ENCODE measurements at places on chromosomes 16 and 17.

- peak overlapping the region; percentile 73 for H3K27ac ChIP-seq
- H3K36me3 ChIP-seq = peaks cover 3% of the 10 kb centered on the region
- no peaks in the 10 kb centered on the region for H3K27me3 ChIP-seq
- DNase-seq = no peak
- H3K4me3 ChIP-seq = no peak overlapping the region
These were observed 112.4 kb downstream of the XYLT1 start for GRCh38 chr16:17358355-17358754.

DNA sequence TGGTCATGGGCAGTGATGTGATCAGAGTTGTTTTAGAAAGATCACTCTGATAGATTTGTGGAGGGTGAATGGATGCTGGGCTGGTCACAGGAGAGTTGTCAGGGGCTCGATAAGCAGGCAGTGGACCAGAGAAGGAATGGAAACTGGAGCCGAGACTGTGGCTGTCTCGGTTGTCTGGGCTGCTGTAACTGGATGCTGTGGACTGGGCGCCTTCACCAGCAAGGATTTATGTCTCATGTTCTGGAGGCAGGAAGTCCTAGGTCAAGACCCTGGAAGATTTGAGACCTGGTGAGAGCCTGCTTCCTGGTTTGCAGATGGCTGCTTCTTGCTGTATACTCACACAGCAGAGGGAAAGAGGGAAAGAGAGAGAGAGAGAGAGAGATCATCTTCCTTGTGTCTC, 203.6 kb downstream of the HS3ST4 start:
- DNase-seq = no peak
- no peaks in the 10 kb centered on the region for H3K4me1 ChIP-seq
- no peaks in the 10 kb centered on the region for H3K27me3 ChIP-seq
- H3K36me3 ChIP-seq = no peaks in the 10 kb centered on the region
- H3K4me3 ChIP-seq = no peak overlapping the region

DNA sequence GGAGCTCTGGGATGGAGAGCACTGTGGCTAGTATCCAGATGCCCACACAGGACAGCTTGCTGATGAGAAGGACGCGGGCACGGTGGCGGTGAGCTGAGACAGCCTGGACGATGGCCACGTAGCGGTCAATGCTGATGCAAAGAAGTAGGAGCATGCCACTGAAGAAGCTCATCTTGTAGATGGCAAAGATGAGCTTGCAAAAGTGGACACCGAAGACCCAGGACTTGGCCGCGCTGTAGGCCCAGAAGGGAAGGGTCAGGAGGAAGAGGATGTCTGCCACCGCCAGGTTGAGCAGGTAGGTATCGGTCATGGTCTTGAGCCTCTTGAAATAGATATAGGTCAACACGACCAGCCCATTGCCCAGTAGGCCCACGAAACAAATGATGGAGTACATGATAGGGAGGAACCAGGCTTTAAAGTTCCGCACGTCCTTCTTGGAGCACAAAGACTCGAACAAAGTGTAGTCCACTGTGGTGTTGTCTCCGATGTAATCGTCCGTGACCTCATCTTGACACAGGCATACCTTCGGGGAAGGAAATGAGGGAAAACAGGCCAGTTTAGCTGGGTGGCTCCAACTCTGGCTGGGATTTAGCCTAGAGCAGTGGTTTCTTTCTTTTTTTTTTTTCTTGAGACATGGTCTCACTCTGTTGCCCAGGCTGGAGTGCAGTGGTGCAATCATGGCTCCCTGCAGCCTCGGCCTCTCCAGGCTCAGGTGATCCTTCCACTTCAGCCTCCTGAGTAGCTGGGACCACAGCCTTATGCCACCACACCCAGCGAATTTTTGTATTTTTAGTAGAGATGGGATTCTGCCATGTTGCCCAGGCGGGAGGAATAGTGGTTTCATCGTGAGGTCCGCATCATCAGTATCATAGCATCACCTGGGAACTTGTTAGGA, 9.7 kb downstream of the CCR7 start:
- H3K27me3 ChIP-seq = no peaks in the 10 kb centered on the region
- DNase-seq = no peak
- no peaks in the 10 kb centered on the region for H3K36me3 ChIP-seq
- H3K4me1 ChIP-seq = peaks cover 63% of the 10 kb centered on the region

DNA sequence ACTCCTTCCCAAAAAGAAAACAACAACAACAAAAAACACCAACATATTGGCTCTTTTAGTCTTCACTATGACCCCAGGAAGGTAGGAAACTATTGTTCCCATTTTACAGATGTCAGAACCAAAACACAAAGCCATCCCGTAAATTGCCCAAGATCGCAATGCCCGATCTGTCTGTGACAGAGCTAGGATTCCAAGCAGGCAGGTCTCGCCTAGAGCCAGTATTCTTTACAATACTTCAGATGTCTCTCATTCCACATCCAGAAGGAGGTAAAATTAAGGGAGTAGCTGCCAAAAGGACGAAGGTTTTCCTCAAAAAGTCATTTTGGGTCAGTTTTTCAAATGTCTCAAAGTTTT, 21.7 kb downstream of the GRB2 start:
- no peak for DNase-seq
- peaks cover 8% of the 10 kb centered on the region for H3K4me1 ChIP-seq
- no peak overlapping the region for H3K4me3 ChIP-seq
- no peaks in the 10 kb centered on the region for H3K27me3 ChIP-seq

GRCh38 chr16:58462499-58462996, 37.4 kb upstream of the NDRG4 start:
- H3K27ac ChIP-seq = no peak overlapping the region
- H3K4me3 ChIP-seq = no peak overlapping the region
- DNase-seq = no peak
- H3K36me3 ChIP-seq = no peaks in the 10 kb centered on the region
- no peaks in the 10 kb centered on the region for H3K4me1 ChIP-seq
- peaks cover 49% of the 10 kb centered on the region for H3K27me3 ChIP-seq

DNA sequence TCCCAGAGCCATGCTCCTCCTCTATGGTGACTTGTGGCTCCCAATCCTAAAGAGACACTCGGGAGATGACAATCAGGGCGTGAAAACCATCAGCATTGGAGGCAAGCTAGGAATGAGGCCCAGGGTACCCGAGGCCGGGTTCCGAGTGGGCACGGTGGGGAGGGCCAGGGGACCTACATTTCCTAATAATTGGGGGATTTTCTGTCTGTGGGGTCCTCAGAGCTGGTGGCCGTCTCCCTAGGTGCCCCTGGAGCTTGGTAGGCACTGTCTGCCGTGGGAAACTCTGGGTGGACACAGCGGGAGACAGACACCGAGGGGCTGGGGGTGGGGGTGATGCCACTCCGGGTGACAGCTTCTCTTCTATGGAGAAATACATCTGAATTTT, 312.5 kb upstream of the TNRC6C start:
- peaks cover 27% of the 10 kb centered on the region for H3K27me3 ChIP-seq
- H3K36me3 ChIP-seq = no peaks in the 10 kb centered on the region
- H3K27ac ChIP-seq = no peak overlapping the region

DNA sequence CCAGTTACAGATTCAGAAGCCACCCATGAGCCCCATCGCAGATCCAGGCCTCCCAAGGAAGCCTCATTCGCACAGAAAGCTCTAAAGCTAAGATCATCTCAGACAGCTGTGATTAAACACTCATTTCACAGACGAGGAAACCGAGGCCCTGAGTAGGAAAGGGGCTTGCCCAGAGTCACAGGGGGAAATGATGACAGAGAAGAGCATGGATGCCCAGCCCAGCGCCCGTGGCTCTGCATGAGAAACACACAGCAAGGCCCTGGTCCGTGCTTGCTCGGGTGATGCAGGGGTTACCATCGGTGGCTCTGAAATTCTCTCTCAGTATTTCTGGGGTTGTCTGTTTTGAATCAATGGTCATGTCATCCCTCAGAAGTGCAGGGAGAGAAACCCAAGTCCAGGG, 109.6 kb downstream of the C16orf78 start:
- H3K27ac ChIP-seq = no peak overlapping the region
- peaks cover 4% of the 10 kb centered on the region for H3K27me3 ChIP-seq
- H3K36me3 ChIP-seq = no peaks in the 10 kb centered on the region

DNA sequence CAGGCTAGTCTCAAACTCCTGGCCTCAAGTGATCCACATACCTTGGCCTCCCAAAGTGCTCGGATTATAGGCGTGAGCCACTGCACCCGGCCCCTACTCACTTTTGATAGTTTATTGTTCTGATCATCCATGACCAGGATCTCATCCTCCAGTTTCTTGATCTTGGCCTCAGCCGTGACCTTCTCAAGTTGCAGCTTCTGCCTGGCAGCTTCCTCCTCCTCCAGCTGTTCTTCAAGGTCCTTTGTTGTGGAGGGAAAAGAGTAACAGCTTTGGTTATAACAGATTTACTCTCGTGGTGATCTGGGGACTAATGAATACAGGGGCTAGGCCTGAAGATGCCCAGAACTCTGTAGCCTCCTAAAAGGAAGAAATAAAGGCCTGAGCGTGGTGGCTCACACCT, 89.9 kb downstream of the NDE1 start:
- H3K4me3 ChIP-seq = no peak overlapping the region
- peaks cover 7% of the 10 kb centered on the region for H3K36me3 ChIP-seq
- H3K4me1 ChIP-seq = no peaks in the 10 kb centered on the region
- no peaks in the 10 kb centered on the region for H3K27me3 ChIP-seq
- DNase-seq = no peak
- H3K27ac ChIP-seq = no peak overlapping the region

DNA sequence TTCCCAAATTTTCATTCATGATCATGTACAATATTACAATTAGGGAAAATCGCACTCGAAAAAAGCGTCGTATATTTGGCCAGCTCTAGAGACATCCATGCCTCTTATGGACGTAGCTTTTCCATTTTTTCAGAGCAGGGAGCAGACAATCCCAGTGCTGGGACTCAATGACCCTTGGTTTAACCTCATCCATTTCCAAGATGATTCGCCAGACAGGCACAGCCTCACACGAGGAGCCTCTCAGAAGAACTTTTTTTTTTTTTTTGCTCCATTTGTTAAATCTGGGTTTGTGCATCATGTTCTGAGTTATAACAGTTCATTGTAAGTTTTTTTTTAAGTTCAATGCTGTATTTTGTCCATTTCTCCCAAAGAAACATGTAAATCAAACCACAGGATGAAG, 92.1 kb downstream of the ZDHHC7 start:
- DNase-seq = no peak
- H3K4me3 ChIP-seq = no peak overlapping the region
- peaks cover 22% of the 10 kb centered on the region for H3K27me3 ChIP-seq
- H3K27ac ChIP-seq = no peak overlapping the region
- H3K36me3 ChIP-seq = no peaks in the 10 kb centered on the region
- H3K4me1 ChIP-seq = no peaks in the 10 kb centered on the region

GRCh38 chr16:15483857-15484256, 49.5 kb downstream of the BMERB1 start:
- H3K4me1 ChIP-seq = peaks cover 11% of the 10 kb centered on the region
- H3K4me3 ChIP-seq = no peak overlapping the region
- no peak overlapping the region for H3K27ac ChIP-seq
- no peak for DNase-seq
- peaks cover 5% of the 10 kb centered on the region for H3K36me3 ChIP-seq

- H3K27ac ChIP-seq = no peak overlapping the region
- no peak for DNase-seq
- H3K27me3 ChIP-seq = no peaks in the 10 kb centered on the region
- H3K4me1 ChIP-seq = no peaks in the 10 kb centered on the region
These were observed 6.7 kb downstream of the PERCC1 start for GRCh38 chr16:1437606-1438005.

DNA sequence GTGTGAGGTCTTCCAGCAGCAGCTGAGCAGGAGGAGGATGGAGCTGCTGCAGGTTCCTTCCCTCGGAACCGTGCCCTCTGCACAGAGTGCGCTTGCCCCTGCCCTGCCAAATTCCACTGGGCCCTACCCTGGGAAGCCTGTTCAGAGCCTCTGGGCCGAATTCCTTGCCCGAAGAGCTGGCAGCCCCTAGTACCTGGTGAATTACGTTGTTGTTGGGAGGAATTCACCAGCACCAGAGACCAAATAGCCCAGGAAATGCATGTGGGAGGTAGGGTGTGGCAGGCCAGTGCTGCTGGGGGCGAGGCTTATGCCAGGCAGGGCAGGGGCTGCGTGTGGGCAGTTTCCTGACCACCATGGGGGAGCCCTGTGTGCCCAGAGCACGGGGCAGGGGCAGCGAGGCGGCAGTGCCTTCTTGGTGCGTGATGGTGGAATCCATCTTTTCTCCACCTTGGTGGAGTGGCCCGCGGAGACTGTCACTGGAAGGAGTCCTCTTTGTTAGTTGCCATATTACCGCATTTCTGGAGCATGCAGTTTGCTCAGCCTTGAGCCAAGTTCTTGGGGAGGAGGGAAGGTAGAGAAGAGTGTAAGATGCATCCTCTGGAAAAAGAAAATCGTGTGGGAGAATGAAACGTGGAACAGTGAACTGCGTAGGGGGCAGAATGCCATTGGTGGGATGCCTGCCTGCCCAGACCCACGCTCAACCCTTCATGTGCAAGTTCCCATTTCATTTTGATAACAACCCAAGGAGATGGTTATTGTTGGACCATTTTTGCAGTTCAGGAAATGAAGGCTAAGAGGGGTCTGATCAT, 2.3 kb downstream of the MRC2 start:
- peaks cover 17% of the 10 kb centered on the region for H3K36me3 ChIP-seq
- peak overlapping the region; percentile 86 for H3K4me3 ChIP-seq
- H3K27me3 ChIP-seq = no peaks in the 10 kb centered on the region

DNA sequence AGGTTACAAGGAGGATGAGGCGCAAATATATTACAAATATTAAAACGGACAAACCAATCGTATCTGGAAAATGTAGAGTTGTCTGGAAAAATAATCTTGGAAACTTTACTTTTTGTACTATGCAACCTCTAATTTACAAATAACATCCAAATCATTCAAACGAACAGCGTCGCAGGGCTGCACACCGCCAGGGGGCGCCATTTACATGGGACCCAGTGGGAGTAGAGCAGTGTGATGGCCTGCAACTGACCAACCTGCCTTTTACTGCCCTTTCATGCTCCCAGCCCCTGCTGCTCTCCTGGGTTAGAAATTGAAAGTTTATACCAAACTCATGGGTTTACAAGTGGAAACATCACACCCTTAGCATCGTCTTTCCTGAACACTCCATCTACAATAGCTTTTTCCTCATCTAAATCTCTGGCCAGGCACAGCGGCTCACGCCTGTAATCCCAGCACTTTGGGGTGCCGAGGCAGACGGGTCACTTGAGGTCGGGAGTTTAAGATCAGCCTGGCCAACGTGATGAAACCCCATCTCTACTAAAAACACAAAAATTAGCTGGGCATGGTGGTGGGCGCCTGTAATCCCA, 10.0 kb downstream of the PITPNC1 start:
- peaks cover 19% of the 10 kb centered on the region for H3K4me1 ChIP-seq
- H3K4me3 ChIP-seq = no peak overlapping the region
- no peak for DNase-seq
- no peak overlapping the region for H3K27ac ChIP-seq
- H3K36me3 ChIP-seq = no peaks in the 10 kb centered on the region
- H3K27me3 ChIP-seq = no peaks in the 10 kb centered on the region

DNA sequence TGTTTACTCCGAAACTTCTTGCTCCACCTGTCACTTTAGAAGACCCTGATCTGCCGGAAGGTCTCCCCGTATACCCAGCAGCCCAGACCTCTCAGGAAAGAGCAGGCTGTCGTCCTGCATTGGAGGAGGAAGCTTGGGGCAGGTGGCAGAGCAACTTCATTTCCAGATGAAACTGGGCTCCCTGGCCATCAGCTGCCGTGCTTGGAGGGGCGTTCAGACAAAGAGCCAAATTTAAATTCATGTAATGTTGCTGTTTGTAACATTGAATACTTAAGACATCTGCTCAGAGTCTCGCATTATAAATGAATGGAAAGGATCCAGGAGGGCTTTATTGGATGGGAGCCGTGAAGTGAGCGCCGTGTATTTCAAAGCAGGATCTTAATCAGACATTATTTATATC, 628.5 kb downstream of the MAF start:
- no peaks in the 10 kb centered on the region for H3K27me3 ChIP-seq
- no peak overlapping the region for H3K4me3 ChIP-seq
- no peak for DNase-seq
- no peaks in the 10 kb centered on the region for H3K36me3 ChIP-seq

Measured in osteoblast (primary cell).